Activated naive CD4-positive, alpha-beta T cell (primary cell): ENCODE measurements at places on chromosomes 7 and 10.

DNA sequence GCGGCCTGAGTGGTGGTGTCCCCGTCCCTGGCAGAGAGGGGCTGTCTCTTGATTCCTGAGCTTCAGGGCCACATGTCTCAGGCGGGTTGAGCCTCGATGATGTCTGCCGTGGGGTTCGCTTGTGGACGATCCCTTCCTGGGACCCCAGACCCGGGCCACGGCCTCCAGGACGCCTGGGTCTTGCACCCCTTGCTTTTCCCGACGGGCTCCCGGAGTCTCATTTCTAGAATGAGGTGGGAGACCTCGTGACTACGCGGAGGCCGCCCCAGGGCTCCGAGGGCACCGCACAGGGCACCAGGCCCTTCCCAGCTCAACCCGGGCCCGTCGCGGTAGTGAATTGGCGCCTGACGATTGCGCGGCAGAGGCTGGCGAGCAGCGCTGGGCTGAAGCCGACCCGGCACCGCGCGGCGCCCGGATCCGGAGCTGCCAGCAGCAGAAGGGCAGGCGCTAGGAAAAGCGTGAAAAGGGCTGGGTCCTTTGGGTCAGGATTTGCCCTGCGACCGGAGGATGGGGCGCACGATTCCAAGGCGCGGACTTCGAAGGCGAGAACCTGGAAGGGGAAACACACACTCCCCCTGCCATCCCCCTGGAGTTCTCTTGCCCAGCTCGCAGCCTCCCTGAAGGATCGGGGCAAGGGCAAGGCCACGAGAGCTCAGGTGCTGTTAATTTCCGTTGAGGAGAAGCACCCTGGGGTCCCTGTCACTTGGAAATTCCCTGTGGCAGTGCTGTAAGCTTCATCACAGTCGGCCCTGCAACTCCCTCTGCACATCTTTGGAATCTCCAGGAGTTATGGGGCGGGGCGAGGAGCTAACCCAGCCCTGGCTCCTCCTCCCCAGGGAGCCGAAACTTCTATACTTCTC, 15.5 kb downstream of the TLX1 start:
- no peak for DNase-seq

DNA sequence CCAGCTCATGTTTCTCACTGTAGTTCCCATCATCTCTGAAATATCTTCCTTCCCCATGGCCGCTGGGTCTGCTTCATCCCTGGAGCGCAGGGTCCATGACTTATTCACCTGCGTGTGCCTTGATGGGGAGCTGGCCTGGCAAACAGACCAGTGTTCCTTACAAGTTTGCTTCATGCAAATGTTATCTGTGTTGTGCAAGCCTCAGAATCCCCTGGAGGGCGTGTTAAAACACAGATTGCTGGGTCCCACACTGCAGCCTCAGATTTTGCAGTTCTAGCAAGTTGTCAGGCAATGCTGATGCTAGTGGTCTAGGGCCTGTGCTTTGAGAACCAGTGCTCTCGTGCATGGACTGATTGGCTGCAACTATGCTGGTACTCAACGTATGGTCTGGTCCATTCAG, 7.2 kb upstream of the DMBT1 start:
- DNase-seq, result no peak

- no peak for DNase-seq
Measured at GRCh38 chr7:35749556-35749955, 51.3 kb upstream of the SEPTIN7 start.

- no peak for DNase-seq
Measured at GRCh38 chr7:93475811-93476210, 98.7 kb downstream of the CALCR start.

- no peak for DNase-seq
Measured at GRCh38 chr7:28330384-28331070, 81.8 kb upstream of the CREB5 start.

DNA sequence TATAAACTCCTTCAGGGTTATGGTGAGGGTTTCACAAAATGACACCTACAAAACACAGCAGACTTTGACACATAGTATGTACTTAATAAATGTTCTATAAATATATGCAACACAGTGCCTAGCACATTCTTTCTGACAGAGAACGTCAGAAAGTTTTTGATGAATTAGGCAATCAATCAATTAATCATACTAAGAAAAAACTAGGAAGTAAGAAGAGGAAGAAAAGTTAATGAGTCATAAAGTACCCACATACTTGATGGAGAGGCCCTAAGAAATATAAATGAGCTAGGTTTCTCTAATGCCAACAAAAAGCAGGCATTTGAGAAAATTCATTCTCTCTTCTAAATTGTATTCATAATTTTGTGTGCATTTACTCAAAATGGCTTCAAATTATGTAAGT, 192.7 kb upstream of the VWC2 start:
- DNase-seq, result no peak
